ENCODE measurements at places on chromosomes 3 and 15.
A peak's percentile ranks its signal among the peaks of the same experiment; 100 is the strongest.

DNA sequence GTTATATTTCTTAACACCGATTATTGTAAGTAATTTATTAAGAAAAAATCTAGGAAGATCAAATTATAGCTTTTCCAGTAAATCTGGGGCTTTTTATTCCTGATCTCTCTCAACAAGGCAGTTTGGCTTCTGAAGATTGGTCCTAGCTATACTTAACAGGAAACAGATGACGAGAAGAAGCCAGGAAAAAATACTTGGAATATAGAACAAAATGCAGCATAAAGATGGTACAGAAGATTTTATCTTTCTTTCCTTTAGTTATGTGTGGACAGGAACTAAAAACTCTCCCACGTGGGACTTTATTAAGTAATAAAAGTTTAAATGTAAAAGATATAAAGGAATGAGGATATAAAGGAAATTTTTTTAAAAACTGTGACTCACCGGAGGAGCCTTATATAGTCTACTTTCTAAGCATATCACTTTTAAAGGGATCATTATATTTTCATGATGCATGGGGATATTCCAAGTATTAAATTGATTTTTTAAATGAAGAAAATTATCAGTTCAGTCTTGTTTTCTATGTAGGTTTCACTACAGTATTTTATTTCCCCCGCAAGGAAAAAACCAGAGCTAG, 8.2 kb downstream of the B3GNT5 start:
- DNase-seq: no peak

GRCh38 chr3:37315669-37316068, 141.3 kb upstream of the LRRFIP2 start:
- no peak for DNase-seq

DNA sequence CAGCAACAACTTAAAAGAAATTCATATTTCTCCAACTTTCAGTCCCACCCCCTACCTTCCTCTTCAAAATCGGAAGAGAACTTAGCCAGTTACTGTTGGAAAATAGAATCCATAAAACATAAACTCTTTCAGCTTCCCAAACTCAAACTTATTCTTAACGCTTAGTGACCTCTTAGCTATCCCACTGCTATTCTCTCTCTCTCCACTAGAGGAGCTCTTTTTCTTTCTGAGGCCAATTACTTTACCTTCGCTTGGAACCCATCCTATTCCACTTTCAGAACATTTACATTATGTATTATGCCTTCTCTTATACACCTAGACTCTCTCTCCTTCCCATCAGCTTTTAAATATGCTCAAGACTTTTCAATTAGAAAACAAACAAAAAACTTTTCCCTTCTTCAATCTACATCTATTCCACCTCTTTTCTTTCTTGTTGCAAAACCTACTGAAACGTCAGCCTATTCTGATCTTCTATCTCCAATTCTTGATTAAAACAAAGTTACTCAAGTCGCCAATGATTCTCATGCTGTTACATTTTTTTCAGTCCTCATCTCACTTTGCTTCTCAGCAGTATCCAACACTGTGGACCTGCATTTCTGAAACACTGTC, 13.4 kb upstream of the GHSR start:
- DNase-seq: no peak

DNA sequence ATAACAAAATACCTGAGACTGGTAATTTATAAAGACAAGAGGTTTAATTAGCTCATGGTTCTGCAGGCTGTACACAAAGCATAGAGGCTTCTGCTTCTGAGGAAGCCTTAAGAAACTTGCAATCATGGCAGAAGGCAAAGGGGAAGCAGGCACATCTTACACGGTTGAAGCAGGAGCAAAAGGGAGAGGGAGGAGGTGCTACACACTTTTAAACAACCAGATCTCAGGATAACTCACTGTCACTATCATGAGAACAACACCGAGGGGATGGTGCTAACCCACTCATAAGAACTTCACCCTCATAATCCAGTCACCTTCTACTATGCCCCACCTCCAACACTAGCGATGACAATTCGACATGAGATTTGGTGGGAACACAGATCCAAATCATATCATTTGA, 54.4 kb downstream of the ATP8B4 start:
- DNase-seq: no peak

GRCh38 chr3:108669208-108669607, 79.7 kb downstream of the DZIP3 start:
- DNase-seq: no peak

DNA sequence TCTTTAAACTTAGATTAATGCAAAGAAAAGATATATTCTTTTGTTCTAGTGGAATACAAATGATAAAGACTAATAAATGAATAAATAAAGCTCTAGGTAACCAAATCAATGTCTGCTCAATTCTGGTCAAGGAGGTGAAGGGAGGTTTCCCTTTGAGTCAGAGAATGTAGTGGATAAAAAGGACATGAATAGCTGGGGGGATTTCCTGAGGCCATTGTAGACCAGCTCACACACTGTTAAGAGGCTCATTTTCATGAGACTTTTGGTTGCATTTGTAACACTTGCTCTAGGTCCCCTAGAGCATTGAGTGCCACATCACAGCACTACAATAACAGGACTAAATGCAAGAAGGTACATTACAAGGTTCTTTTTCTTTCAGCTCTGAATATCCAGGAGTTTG, 170.7 kb downstream of the TIGIT start:
- DNase-seq: no peak

DNA sequence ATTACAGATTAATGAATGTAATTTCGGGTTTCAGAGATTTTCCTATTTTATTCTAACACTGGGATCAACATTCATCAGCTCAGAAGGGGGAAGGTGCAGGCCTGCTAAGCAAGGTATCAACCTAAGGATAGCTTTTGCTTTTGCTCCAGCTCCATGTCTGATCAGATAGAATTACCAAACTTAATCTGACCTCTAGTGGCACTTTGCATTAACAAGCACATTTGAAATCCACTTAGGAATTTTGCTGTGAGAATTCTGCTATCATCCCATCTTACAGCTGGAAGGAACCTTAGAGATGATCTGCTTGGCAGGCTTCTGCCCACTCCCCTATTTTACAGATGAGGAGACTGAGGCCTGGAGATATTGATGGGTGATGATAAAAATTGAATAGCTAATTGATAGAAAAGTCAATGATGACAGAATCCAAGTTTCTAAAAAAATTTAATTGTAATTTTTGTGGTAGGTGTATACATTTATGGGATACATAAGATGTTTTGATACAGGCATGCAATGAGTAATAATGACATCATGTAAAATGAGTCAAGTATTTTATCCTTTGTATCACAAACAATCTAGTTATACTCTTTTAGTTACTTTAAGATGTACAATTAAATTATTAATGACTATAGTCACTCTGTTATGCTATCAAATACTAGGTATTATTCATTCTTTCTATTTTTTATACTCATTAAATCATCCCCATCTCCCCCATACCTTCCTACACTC, 209.2 kb upstream of the ZPLD1 start:
- DNase-seq: no peak

GRCh38 chr3:151604891-151605290, 128.8 kb upstream of the AADACL2 start:
- DNase-seq: no peak

DNA sequence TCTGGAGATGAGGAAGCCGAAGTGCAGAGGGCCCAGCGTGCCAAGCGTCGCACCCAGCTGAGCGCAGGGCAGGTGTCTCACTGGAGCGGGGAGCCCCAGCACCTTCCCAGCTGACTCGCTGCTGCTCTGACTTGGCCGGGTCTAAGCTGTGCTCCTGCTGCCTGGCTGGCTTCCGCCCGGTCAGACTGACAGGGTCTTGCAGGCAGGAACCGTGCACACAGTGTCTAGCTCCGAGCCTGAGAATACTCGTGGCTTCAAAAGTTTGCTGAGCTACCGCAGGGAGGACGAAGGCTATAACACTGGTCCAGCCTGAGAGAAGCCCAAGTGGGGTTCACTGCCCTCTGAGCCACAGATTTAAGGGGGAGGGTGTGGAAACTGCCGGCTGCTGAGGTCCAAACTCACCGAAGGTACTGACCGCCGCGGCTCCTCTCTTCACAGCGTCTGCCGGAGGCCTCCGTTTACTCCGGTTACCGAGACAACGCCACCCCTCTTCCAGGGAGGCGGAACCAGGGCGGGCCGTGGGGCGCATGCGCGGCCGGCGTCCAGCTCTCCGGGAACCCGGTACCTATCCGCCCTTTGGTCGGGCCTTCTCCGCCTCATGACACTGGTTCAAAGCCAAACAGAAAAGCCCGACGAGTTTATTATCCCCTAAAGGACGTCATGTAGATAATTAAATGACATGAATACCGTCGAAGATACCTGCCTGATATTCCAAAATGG, at the start of gene CFAP44:
Gene CFAP44 (minus strand): TSS at position 443 of the 720 bp plus-strand sequence. CDS start 7,829 bp downstream, outside the sequence.
- DNase-seq: peak; percentile 21

Measured in stimulated activated CD4-positive, alpha-beta T cell treated with anti-CD3 and anti-CD28 coated beads, Interleukin-15, amount 100 ng/mL, for 1 hour (primary cell).